ENCODE measurements at places on chromosomes 2 and 18.
A peak's percentile ranks its signal among the peaks of the same experiment; 100 is the strongest.

DNA sequence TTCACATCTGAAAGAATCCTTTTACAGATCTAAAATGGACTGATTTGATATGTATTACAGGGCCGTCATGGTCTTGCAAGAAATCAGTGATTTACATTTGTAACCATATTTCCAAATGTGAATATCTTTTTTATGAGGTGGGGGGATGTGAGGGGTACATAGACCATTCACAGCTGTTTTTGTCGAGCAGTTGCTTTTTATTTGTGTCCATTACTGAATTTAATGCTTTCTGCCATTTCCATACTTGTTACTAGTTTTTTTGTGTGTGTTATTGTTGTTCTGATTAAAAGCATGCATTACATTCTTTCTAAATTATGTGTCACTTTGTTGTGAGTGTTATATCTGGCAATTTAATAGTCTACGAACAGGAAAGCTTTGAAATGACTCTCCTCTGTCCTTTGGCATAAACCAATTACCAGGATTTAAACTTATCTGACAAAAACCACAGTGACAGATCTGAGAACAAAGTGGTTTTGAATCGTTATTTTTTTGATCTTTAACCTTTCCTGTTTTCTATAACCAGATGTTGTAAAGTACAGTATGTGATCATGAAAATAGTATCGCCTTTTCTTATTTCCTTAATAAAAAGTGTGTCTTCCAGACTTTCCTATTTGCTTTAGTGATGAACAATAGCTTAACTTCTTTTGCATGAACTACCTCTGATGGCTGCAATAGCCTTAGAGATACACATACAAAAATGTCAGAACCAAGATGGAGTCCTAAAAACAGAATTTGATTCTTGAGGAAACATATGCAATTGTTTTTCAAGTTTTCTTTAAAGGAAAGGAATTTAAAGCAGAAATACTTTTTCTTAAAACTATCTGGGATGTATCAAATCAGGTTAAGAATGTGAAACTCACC, 354.2 kb upstream of the ACVR2A start:
- DNase-seq: no peak

DNA sequence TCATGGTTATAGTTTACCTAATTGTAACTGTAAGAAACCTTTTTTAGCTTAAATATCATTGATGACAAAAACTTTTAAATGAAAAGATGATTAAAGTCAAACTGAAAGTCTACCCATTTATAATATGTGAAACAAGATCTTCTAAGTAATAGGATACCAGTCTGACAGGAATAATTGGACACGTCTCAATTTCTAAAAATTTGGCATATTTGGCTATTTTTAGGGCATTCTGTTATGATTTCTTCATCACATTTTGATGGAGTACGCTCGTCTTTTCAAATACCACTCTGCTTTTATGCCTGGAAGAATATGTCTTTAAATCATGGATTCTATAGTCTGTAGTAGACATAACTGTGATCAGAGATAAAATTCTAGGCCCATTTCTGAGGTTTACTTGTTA, 1.3 kb downstream of the R3HDM1 start:
- no peak for DNase-seq

GRCh38 chr2:178244777-178245176, 50.5 kb downstream of the OSBPL6 start:
- DNase-seq: no peak

- no peak for DNase-seq
Measured at GRCh38 chr2:224022486-224022885, 16.6 kb downstream of the SERPINE2 start.

- DNase-seq: no peak
Measured at GRCh38 chr2:214104967-214105366, 305.9 kb upstream of the VWC2L start.

DNA sequence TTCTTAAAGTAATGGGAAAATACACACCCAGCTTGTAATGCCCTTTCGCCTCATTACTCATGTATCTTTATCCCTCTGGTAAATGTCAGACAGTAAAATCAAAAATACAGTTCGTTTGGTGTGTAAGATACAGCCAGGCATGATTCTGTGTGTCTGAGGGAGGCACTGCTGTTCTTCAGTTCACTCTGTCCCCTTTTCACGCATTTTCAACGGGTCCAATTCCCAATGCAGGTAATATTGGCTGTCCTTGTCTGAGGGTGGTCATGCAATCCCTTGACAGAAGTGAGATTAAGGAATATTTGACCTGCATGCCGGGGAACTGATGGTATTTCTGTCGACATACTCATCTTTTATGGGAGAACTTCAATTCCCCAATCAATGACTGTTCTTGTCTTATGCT, 587.2 kb upstream of the NXPH2 start:
- no peak for DNase-seq

- no peak for DNase-seq
Measured at GRCh38 chr18:62954366-62954765, 239.0 kb downstream of the PHLPP1 start.

- no peak for DNase-seq
Measured at GRCh38 chr2:181252262-181253148, 204.7 kb upstream of the ITGA4 start.

GRCh38 chr2:70668432-70668831, 99.6 kb downstream of the ADD2 start:
- no peak for DNase-seq

GRCh38 chr18:59379772-59380522, 20.9 kb upstream of the LMAN1 start:
- DNase-seq: no peak

DNA sequence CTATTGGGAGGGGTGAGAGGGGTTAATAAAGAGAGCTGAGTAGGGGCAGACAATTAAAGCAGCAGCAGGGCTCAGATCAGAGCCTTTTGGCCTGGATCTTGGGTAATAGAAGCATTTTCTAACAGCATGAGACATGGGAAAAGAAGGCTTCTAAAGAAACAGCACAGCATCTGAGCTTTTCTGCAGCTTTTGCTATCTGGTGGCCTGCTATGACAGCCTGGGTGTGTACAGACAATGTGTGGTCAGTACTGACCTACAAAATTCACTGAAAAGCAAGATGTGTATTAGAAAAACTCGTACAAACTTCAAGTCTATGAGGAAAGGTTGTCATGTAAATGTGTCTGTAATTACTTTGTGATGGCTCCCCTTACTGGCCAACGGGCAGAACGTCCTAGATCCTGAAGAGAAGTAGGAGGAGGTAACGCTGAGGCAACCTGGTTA, 95.6 kb downstream of the GALNT3 start:
- DNase-seq: peak; percentile 7

DNA sequence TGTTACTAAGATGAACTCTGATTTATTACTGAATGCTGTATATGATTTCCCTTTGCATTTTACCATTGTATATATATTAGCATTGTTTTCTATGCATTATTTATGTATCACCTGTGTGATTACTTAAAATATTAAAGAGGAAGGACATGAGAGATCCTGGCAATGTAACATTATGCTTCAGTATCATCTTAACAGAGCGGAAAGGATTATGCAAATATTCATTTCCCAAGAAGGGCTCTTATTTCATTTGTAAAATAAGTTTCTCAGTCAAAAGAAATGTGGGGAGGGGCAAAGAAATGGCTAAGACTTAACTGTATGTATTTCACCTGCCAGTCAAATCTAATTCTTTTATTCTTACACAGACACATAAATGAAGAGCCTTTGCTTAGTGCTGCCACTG, 654.2 kb upstream of the PKDCC start:
- no peak for DNase-seq

GRCh38 chr2:172878260-172878659, 142.6 kb downstream of the RAPGEF4 start:
- no peak for DNase-seq

DNA sequence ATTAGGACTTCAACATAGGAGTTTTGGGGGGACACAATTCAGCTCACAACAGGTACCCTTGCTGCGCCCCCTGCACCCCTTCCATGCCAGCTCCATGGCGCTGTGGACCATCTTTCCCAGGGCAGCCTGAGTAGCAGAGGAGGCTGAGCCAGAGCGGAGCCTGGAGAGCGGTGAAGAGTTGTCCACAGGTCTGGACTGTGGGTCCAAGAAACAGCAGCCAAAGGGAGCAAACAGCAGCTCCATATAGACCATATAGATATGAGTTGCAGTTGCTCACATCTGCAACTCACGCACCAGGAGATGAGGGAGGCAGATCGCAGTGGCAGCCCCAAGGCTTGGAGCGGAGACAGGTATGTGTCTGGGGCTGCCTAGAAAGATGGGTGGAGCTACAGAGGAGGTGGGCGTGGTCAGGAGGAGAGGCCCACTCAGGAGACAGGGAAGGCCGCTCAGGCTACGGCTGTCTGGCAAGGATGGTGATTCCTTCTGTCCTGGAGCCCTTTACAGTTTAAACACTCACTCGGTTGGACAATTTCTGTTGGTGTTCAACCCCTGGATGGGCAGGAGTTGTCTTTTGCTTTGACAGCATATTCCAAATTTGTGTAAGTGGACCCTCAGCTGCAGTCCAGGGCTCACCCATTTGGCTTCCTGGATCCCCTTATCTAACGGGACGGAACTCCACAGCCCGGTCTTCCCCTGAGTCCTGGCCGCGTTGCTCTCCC, 155.1 kb downstream of the LPIN1 start:
- DNase-seq: no peak

DNA sequence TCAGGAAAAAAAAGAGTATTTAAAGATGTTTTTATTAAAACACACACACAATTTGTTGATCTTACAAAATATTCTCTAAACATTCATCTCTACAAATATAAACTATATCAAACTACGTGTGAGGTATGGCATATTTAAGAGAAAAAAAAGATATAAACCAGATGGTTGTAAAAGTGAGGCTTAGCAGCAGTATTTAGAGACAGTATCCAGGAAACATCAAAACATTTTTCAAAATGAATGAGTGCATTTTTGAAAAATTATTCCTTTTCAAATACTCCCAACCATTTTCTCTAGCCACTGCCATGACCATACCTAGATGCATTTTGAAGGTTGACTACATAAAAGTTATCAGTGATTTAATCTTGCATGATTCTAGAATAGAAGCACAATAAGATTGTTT, 38.2 kb upstream of the RAB27B start:
- DNase-seq: no peak

- no peak for DNase-seq
Measured at GRCh38 chr2:158131483-158131912, 29.8 kb downstream of the UPP2 start.

DNA sequence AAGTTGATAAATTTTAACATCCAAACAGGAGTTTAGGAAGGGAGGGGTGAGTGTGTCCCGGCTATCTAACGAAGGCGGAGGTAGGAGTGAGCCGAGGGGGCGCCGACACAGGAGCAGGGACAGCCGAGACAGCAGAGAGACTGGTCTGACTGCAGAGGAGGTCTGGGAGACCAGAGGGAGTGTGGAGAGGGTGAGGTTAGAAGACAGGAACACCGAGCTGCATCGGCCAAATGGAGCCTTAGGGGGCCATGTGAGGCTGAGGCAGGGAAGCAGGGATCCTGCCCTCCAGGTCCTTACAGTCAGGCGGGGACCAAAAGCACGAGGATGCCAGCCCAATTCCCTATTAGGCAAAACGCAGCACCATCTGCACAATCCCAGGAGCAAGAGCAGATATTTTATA, 67.0 kb downstream of the SFXN5 start:
- no peak for DNase-seq

DNA sequence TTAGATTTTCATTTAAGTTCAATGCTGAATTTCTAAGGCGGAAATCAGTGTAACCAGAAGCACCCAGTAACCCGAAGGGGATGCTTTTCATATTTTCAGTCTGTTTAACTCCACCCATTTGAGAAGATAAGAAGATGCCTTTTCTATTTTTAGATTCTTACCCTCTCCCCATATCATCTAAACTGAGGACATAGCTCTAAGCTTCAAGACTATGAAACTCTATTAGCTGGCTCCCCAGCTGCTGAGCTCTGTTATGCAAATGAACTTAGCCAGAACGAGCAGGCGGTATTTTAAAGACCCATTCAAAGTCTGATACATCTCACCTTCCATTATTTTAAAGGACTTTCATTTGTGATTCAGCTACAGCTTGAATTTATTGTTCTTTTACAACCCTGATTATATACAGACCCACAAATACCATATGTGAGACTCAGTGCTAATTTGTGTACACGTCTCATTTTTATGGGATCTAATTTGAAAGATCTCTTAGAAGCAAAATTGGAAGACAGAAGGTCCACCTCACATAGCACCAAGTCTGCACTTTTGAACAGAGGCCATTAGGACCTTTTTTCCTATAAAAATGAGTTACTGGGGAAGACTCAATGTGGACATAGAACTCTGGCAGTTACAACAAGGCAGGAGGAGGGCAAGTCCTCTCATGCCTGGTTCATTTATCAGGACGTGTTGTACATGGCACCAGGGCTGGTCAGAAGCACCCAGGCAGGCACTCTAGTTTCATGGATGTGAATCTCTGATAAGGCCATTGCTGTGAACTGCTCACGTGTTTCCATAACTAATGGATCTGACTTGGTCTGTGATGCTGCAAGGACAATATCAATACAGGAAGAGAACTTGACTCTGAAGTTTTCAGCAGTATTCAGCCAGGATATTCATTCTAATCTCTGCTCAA, 16.3 kb downstream of the CDC42EP3 start:
- peak; percentile 76 for DNase-seq

GRCh38 chr2:226885769-226886435, 50.0 kb downstream of the RHBDD1 start:
- no peak for DNase-seq

- no peak for DNase-seq
Measured at GRCh38 chr2:165745916-165746315, 48.1 kb downstream of the GALNT3 start.

DNA sequence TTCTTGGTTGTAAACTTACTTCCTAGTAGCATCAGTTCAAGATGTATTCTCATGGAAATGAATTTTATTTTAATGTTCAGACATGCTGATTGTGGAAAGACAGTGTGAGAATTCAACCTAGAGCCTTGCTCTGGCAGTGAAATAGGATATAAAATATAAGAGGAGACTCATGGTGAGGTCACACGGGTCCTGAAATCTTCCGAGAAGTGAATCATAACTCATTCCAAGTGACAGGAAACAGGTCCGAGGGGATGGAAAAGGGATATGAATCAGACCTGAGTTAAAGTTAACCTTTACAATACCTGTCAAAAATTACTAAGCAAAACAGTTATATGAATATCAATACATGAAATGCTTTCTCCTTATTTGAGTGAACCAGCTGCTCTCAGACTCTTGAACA, 185.2 kb upstream of the LRRTM1 start:
- DNase-seq: no peak

DNA sequence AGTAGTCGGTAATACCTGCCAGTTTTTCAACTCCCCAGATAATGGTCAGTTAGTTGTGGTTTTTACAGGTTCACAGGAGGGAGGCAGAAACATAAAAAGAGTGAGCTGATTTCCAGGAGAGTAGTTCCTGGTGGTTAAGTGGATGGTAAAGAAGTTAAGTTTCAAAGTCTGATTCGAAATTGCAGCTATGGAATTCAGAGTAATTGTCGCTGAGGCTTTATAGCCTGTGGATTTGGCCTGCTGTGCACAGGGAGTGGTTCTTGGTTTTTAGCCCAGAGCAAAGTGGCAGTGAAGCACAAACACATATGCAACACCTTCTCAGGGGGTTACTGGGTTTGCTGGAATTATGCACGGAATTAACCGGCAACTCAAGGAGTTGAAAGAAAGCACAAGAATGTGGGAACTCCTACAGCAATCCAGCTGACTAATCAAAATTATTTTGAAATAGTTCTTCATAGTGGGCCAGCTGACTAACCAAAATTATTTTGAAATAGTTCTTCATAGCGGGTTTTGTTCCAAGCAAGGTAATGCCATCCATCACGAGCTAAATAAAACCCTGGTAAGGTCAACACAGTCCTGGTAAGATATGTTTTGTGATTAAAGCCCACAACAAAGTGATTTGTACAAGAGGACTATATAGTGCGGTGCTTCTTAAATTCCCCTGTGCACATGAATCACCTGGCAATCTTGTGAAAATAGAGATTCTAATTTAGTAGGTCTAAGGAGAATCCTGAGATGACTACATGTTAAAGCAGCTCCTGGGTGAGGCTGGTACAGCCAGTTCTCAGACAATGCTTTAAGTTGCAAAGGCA, 94.4 kb downstream of the SGPP2 start:
- DNase-seq: no peak
